H9 (cell line): ENCODE measurements at places on chromosomes 3 and 15. TPM values are rescaled to one million over a fixed set of nuclear protein-coding genes. Genes with fewer than 3 reads are reported as not detected.
A peak's percentile ranks its signal among the peaks of the same experiment; 100 is the strongest.

MEGF11 gene
- 1.2 and 1.6 TPM in 2 replicates for total RNA-seq

GRCh38 chr3:63966007-63966406, 53.8 kb upstream of the SCAANT1 start:
- no peak for DNase-seq

- peak; percentile 90 for DNase-seq
Measured at GRCh38 chr15:92899948-92900730, at the start of gene CHD2. TSS of gene CHD2 (plus strand) at chr15:92900324. CDS start at chr15:92901238, 914 bp downstream.

- DNase-seq, result no peak
Measured at GRCh38 chr3:40645883-40646282, 121.1 kb downstream of the ZNF621 start.

INKA1 gene
- total RNA-seq, result 1.2 and 1.4 TPM in 2 replicates

GRCh38 chr15:43868406-43868805, 41.6 kb downstream of the WDR76 start:
- no peak for DNase-seq

DNA sequence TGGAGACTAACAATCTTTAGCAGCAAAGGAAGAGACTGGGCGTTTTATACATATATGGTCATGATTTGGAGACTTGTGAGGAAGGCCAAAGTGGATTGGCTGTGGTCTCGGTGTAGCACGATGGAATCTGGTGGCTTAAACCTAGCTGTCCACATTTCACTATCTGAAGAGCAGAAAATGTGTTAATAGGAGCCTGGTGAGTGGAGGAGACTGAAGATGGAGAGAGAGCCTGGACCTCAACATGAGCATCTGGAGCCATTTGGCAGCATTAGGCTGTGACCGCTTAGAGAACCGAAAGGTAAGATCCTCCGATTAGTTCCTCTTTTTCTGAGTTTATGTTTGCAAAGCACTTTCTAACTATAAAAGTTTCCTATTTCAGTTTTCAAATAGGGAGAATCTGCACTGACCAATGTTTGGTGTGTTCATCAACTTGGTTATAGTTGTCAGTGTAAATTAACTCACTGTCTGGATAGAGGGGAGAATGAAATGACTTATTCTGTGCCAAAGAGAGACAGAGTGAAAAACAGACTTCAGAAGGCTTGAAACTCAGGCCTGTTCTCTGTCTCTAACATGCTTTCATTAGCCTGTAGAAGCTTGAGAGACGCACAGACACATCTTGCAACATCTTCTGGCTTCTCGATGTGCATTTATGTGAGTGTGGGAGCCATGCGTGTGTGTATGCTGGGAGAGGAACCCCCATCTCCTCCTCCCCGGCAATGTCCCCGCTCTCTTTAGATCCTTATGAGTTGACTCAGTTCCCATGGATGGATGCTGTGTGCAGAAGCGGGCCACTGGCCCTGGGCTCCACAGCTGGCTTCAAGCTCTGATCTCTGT, 244.7 kb upstream of the TBL1XR1 start:
- no peak for DNase-seq

- peak; percentile 55 for DNase-seq
Measured at GRCh38 chr3:12993517-12994356, 79.5 kb downstream of the IQSEC1 start.

ELL3 gene
- total RNA-seq, result 6.4 and 7.2 TPM in 2 replicates
